Lung (tissue), 17 donors: ENCODE measurements at places on chromosomes 5 and 9. TPM values are rescaled to one million over a fixed set of nuclear protein-coding genes. Genes with fewer than 3 reads are reported as not detected.

GRCh38 chr9:69131682-69132081 is 42.4 kb upstream of the TJP2 start:
- no peaks in the 10 kb centered on the region for H3K27me3 ChIP-seq
- H3K27ac ChIP-seq, result peak overlapping the region; percentile 58
- DNase-seq, result peak; percentile 40
- H3K4me3 ChIP-seq, result no peak overlapping the region
- H3K36me3 ChIP-seq, result no peaks in the 10 kb centered on the region

DNA sequence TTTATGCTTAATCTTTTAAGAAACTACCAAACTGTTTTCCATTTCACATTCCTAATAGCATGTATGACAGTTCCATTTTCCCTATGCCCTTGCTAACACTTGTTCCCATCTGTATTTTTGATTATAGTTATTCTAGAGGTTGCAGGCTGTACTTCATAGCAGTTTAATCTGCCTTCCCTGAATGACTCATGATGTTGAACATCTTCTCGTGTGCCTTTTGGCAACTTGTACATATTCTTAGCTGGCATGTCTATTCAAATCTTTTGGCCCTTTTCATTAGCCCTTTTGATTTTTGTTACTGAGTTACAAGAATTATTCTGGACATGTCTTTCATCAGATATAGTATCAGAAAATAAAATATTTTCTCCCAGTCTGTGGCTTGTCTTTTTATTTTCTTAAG is 320.3 kb downstream of the DIRAS2 start:
- no peak overlapping the region for H3K27ac ChIP-seq
- H3K4me3 ChIP-seq, result no peak overlapping the region
- no peaks in the 10 kb centered on the region for H3K36me3 ChIP-seq
- DNase-seq, result no peak

TRPM6 gene
- total RNA-seq, result 0.74 TPM

GRCh38 chr9:84710701-84711397 is 41.3 kb downstream of the NTRK2 start:
- no peak overlapping the region for H3K4me3 ChIP-seq
- H3K27me3 ChIP-seq, result no peaks in the 10 kb centered on the region
- H3K27ac ChIP-seq, result no peak overlapping the region

LCN12 gene
- 4.1 TPM for total RNA-seq

CPEB4 gene
- total RNA-seq, result 62.2 TPM

DNA sequence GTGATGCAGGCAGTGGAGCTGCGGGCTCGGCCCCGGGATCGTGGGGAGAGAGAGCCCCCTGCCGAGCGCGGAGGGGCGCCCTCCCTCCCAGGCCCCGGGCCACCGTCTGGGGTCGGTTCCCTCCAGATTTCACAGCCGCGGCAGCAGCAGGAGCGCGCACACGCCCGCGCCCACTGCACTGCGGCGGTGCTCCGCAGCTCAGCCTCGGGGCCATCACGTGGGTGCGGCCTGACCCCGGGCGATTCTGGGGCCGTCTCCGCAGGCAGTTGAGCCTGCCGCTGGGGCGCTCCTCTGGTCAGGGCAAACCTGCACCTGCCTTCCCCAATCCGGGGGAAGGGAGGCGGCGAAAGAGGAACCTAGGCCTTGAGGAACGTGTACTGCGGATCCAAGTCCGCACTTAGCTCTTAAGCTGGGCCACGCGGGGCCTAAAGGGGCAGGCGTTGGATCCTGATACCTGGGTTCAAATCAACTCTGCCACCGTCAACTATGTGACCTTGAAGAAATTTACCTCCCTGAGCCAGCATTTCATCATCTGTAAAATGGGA is 9.4 kb upstream of the DELE1 start:
- H3K27ac ChIP-seq, result no peak overlapping the region
- no peaks in the 10 kb centered on the region for H3K27me3 ChIP-seq
- peak; percentile 51 for DNase-seq
- H3K4me3 ChIP-seq, result no peak overlapping the region
- H3K36me3 ChIP-seq, result no peaks in the 10 kb centered on the region
- H3K4me1 ChIP-seq, result no peaks in the 10 kb centered on the region

CDH9 gene
- not detected for total RNA-seq

PCDHA8 gene
- total RNA-seq, result 0.37 TPM

RASEF gene
- 23.6 TPM for total RNA-seq

- H3K4me3 ChIP-seq, result no peak overlapping the region
- DNase-seq, result peak; percentile 87
- H3K27me3 ChIP-seq, result no peaks in the 10 kb centered on the region
- peaks cover 23% of the 10 kb centered on the region for H3K4me1 ChIP-seq
Observed at GRCh38 chr5:137751869-137752491, 2.2 kb downstream of the HNRNPA0 start.

- H3K27ac ChIP-seq, result peak overlapping the region; percentile 80
- peaks cover 20% of the 10 kb centered on the region for H3K36me3 ChIP-seq
- DNase-seq, result peak; percentile 91
- peaks cover 12% of the 10 kb centered on the region for H3K4me1 ChIP-seq
- H3K4me3 ChIP-seq, result no peak overlapping the region
- H3K27me3 ChIP-seq, result no peaks in the 10 kb centered on the region
Observed at GRCh38 chr5:177478711-177479646, 5.5 kb upstream of the DBN1 start.

PCDHB12 gene
- total RNA-seq, result 10.1 TPM

PDCD1LG2 gene
- total RNA-seq, result 6.7 TPM

DNA sequence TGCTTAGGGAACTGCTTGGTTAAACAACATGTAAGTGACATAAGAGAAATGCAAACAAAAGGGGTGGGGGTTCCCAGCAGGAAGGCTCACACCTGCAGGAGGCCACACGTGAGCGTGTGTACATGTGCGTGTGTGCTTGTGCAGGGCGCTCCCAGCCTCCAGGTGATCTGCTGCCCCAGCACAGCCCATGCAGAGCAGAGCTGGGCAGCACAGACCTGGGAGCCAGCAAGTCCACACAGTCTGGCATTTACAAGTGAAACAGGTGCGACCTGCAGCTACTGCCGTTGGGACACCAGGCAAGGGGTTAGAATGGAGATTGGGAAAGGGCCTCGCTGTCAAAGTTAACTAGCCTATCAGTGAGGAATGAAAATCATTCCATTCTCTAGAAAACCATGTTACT is 41.8 kb downstream of the GRAMD2B start:
- H3K4me1 ChIP-seq, result no peaks in the 10 kb centered on the region
- no peaks in the 10 kb centered on the region for H3K27me3 ChIP-seq
- no peak overlapping the region for H3K4me3 ChIP-seq
- peak; percentile 58 for DNase-seq
- no peak overlapping the region for H3K27ac ChIP-seq
- peaks cover 12% of the 10 kb centered on the region for H3K36me3 ChIP-seq

DNA sequence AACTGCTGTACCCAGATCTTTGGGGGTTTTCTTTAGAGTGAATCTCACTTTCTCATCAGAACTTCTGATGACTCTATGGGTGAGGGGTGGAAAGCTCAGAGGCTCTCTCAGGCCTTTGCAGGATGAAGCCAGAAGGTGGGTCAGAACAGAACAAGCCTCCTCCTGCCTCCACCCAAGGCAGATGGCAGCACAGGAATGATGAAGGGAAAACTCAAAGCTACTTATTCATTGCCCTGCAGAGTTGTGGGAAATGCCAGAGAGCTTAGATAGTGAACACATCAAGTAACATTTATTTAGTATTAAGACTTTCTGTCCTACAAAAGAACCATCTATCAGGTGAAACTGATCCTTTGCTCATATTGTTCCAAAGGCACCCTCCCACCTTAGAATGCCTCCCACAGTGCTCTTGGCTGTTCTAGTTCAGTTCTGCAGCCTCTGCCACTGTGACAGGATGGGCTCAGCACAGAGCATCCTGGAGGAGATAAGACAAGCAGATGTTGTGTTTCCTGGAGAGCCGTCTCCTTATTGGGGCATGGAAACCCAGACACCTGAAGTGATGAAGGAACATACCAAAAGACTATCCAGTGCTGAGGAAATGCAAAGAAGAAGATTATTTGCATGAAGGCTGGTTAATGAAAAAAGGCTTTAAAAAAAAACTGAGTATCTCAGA is 146.6 kb downstream of the ADAMTS12 start:
- H3K27me3 ChIP-seq, result no peaks in the 10 kb centered on the region
- H3K4me3 ChIP-seq, result no peak overlapping the region
- H3K27ac ChIP-seq, result no peak overlapping the region
- no peak for DNase-seq

DNA sequence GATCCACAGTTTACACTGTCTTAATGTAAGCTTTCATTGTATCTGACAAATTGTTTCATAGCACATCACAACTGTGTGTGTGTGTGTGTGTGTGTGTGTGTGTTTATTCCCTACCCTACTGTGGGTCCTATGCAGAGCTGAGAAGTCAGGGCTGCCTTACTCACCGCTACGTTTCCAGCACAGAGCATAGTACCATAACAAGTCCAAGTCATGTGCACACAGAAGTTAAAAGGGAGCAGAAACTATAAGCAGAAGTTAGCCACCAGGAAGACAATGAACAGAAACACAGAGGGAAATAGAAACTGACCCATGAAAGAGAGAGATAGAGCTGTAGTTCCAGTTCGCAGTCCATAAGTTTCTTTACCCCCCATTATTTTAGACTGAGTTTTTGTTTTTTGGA is 38.2 kb upstream of the DMXL1 start:
- H3K36me3 ChIP-seq, result no peaks in the 10 kb centered on the region
- no peak for DNase-seq
- H3K4me1 ChIP-seq, result no peaks in the 10 kb centered on the region
- no peak overlapping the region for H3K27ac ChIP-seq

GRCh38 chr5:96901384-96901783 is 25.1 kb downstream of the ERAP2 start:
- peaks cover 4% of the 10 kb centered on the region for H3K36me3 ChIP-seq
- H3K4me1 ChIP-seq, result no peaks in the 10 kb centered on the region
- no peaks in the 10 kb centered on the region for H3K27me3 ChIP-seq

GRCh38 chr9:28203036-28203435 is 629.8 kb upstream of the C9orf72 start:
- no peaks in the 10 kb centered on the region for H3K27me3 ChIP-seq
- no peaks in the 10 kb centered on the region for H3K4me1 ChIP-seq
- no peak overlapping the region for H3K27ac ChIP-seq

SELENOP gene
- total RNA-seq, result 756 TPM

- no peak for DNase-seq
- no peaks in the 10 kb centered on the region for H3K36me3 ChIP-seq
- H3K4me1 ChIP-seq, result peaks cover 1% of the 10 kb centered on the region
- H3K4me3 ChIP-seq, result no peak overlapping the region
Observed at GRCh38 chr9:113341712-113342410, 1.8 kb upstream of the WDR31 start.

DNA sequence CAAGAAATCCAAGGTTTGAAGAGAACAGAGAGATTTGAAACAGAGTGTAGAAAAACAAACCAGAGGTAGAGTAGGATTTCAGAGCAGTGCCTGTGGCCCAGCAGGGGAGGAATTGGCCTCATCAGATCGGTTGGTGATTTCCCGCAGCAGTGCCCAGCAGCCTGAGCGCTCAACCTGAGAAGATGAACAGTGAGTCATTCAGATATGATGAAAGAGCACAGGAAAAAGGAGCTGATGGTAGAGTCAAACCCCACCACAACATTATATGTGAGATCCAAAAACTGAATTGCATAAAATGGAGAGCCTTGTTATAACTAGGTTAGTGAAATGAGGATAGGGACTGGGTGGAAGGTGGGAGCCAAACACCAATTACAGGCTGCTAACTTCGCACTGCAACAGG is 248.9 kb downstream of the PIK3R1 start:
- H3K27me3 ChIP-seq, result no peaks in the 10 kb centered on the region
- no peak for DNase-seq
- H3K4me3 ChIP-seq, result no peak overlapping the region

PPP3R2 gene
- total RNA-seq, result not detected

- H3K4me1 ChIP-seq, result no peaks in the 10 kb centered on the region
- peak; percentile 23 for DNase-seq
- H3K4me3 ChIP-seq, result no peak overlapping the region
- H3K27ac ChIP-seq, result no peak overlapping the region
- H3K27me3 ChIP-seq, result no peaks in the 10 kb centered on the region
Observed at GRCh38 chr9:135023088-135023785, 64.2 kb upstream of the OLFM1 start.

ORM2 gene
- 0.77 TPM for total RNA-seq

- no peaks in the 10 kb centered on the region for H3K36me3 ChIP-seq
- H3K4me1 ChIP-seq, result no peaks in the 10 kb centered on the region
- no peaks in the 10 kb centered on the region for H3K27me3 ChIP-seq
- DNase-seq, result no peak
- H3K27ac ChIP-seq, result no peak overlapping the region
Observed at GRCh38 chr5:78472469-78473106, 112.2 kb downstream of the SCAMP1 start.

- no peak overlapping the region for H3K4me3 ChIP-seq
- H3K27ac ChIP-seq, result no peak overlapping the region
- no peak for DNase-seq
- H3K4me1 ChIP-seq, result no peaks in the 10 kb centered on the region
- H3K27me3 ChIP-seq, result no peaks in the 10 kb centered on the region
- no peaks in the 10 kb centered on the region for H3K36me3 ChIP-seq
Observed at GRCh38 chr5:129367883-129368282, 92.2 kb upstream of the ADAMTS19 start.

- H3K4me3 ChIP-seq, result no peak overlapping the region
- H3K27ac ChIP-seq, result no peak overlapping the region
- peaks cover 12% of the 10 kb centered on the region for H3K4me1 ChIP-seq
- peak; percentile 77 for DNase-seq
- H3K27me3 ChIP-seq, result no peaks in the 10 kb centered on the region
Observed at GRCh38 chr9:6272229-6272598, 56.0 kb upstream of the TPD52L3 start.

RECK gene
- total RNA-seq, result 16.0 TPM

- no peak overlapping the region for H3K4me3 ChIP-seq
- DNase-seq, result no peak
- no peak overlapping the region for H3K27ac ChIP-seq
- H3K36me3 ChIP-seq, result no peaks in the 10 kb centered on the region
- no peaks in the 10 kb centered on the region for H3K4me1 ChIP-seq
Observed at GRCh38 chr5:1429066-1429465, 16.2 kb downstream of the SLC6A3 start.

DNA sequence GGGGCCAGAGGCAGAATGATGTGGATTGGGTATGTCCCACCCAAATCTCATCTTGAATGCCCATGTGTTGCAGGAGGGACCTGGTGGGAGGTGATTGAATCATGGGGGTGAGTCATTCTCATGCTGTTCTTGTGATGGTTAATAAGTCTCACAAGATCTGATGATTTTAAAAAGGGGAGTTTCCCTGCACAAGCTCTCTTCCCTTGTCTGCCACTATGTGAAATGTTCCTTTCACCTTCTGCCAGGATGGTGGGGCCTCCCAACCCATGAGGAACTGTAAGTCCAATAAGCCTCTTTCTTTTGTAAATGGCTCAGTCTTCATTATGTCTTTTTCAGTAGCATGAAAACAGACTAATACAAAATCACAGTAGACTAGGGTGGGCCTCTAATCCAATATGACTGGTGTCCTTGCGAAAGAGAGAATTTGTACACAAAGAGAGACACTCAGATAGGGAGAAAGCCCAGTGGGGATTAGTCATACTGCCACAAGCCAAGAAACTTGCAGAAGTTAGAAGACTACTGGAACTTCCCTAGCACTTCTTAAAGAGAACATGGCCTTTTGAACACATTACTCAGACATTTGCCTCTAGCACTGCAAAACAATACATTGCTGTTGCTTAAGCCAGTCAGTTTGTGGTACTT is 68.4 kb downstream of the ANXA1 start:
- H3K36me3 ChIP-seq, result no peaks in the 10 kb centered on the region
- no peak overlapping the region for H3K27ac ChIP-seq
- no peaks in the 10 kb centered on the region for H3K4me1 ChIP-seq
- no peak overlapping the region for H3K4me3 ChIP-seq
